Effector memory CD4-positive, alpha-beta T cell (primary cell): ENCODE measurements at places on chromosomes 12 and 14.

- H3K4me1 ChIP-seq = no peaks in the 10 kb centered on the region
- no peak for DNase-seq
- H3K27ac ChIP-seq = no peak overlapping the region
- H3K27me3 ChIP-seq = no peaks in the 10 kb centered on the region
- no peak overlapping the region for H3K4me3 ChIP-seq
These were observed 13.3 kb downstream of the KCTD10 start for GRCh38 chr12:109463756-109464155.

DNA sequence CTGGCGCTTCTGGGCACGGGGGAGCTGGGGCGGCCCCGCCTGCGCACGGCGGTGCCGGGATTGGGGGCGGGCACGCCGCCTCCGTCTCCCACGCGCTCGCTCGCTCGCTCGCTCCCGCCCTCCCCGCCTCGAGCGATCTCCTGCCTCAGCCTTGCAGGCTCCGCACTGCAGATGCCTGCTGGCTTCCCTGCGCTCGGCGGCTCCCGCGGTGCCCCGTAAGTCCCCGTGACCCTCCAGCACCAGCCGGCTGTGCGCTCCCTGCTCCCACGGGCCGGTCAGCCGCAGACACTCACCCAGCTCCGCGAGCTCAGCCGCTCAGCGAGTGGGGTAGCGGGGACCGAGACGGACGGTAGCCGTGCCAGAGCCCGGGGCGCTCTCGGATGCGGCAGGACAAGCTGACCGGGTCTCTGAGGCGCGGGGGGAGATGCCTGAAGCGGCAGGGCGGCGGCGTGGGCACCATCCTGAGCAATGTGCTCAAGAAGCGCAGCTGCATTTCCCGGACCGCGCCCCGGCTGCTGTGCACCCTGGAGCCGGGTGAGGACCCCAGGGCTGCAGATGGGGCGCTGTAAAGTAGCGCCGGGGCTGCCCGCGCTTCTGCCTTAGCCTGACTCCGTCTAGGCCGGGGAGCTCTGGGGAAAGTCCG lies at the start of gene TBC1D30:
Gene TBC1D30 (plus strand): TSS at position 148 of the 643 bp plus-strand sequence. CDS start 233 bp downstream, at position 381.
- peaks cover 45% of the 10 kb centered on the region for H3K27me3 ChIP-seq
- no peak within 1 kb of the TSS for H3K27ac ChIP-seq
- peaks cover 18% of the 10 kb centered on the region for H3K4me1 ChIP-seq
- H3K36me3 ChIP-seq = no peaks in the 10 kb centered on the region
- DNase-seq = no peak
- H3K4me3 ChIP-seq = peak within 1 kb of the TSS; percentile 54

GRCh38 chr12:41151793-41152192 lies 36.3 kb upstream of the PDZRN4 start:
- H3K27ac ChIP-seq = no peak overlapping the region
- no peaks in the 10 kb centered on the region for H3K36me3 ChIP-seq
- no peaks in the 10 kb centered on the region for H3K4me1 ChIP-seq
- H3K4me3 ChIP-seq = no peak overlapping the region

GRCh38 chr14:96424109-96424989 lies 32.4 kb downstream of the AK7 start:
- H3K4me1 ChIP-seq = no peaks in the 10 kb centered on the region
- peak overlapping the region; percentile 44 for H3K4me3 ChIP-seq
- H3K27ac ChIP-seq = no peak overlapping the region
- peak; percentile 1 for DNase-seq

- DNase-seq = no peak
- no peaks in the 10 kb centered on the region for H3K4me1 ChIP-seq
- H3K36me3 ChIP-seq = no peaks in the 10 kb centered on the region
- H3K27me3 ChIP-seq = no peaks in the 10 kb centered on the region
These were observed 140.2 kb upstream of the CRY1 start for GRCh38 chr12:107233551-107233950.

- no peak for DNase-seq
- no peak overlapping the region for H3K27ac ChIP-seq
- H3K36me3 ChIP-seq = no peaks in the 10 kb centered on the region
These were observed 176.1 kb downstream of the AEBP2 start for GRCh38 chr12:19615384-19615725.

GRCh38 chr14:37023875-37024565 lies 148.4 kb downstream of the SLC25A21 start:
- no peaks in the 10 kb centered on the region for H3K36me3 ChIP-seq
- no peak overlapping the region for H3K27ac ChIP-seq
- no peaks in the 10 kb centered on the region for H3K27me3 ChIP-seq
- no peaks in the 10 kb centered on the region for H3K4me1 ChIP-seq
- no peak overlapping the region for H3K4me3 ChIP-seq

DNA sequence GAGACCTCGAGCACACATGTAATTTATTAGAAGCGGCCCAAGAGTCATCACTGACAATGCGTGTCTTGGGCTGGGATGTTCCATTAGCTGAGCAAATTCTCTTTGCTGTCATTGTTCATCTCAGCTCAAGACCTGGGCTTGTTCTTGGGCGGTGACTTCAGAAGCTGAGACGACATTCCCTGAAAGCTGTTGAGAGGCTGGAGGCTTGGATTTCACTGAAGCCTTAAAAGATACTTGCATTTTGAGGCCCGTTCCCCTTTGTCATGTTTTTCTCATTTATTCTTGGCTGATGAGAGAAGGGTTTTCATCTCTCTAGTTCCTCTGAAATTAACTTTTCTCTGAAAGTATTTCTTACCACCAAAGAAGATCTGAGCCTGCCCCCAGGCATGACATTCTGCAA lies 16.6 kb upstream of the SUSD6 start:
- no peak for DNase-seq
- no peaks in the 10 kb centered on the region for H3K4me1 ChIP-seq
- H3K36me3 ChIP-seq = no peaks in the 10 kb centered on the region
- H3K4me3 ChIP-seq = no peak overlapping the region

DNA sequence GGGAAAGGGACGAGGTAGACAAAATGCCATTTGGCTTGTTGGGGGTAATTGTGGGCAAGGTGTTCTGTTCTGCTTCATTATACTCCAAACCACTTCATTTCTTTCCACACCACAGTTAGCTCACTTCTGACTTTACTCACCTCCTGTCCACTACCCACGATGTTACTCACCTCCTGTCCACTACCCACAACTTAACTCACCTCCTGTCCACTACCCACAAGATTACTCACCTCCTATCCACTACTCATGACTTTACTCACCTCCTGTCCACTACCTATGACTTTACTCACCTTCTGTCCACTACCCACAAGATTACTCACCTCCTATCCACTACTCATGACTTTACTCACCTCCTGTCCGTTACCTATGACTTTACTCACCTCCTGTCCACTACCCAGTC lies 10.1 kb upstream of the TWF1 start:
- H3K4me3 ChIP-seq = no peak overlapping the region
- no peaks in the 10 kb centered on the region for H3K36me3 ChIP-seq
- H3K27ac ChIP-seq = no peak overlapping the region
- DNase-seq = no peak

DNA sequence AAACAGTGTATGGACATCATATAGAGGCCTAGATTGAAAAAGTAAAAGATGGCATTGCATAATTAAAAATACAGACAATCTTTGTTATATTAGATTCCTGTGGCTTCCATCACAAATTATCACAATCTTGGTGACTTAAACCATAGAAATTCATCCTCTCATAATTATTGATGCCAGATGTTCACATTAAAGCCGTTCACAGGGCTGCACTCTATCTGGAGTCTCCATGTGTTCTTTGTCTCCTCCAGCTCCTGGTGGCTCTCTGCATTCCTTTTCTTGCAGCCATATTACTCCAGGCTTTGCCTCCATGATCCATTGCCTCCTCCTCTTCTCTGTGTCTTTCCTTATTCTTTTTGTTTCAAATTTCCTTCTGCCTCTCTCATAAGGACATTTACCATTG lies 875.7 kb upstream of the USP15 start:
- H3K27ac ChIP-seq = no peak overlapping the region
- H3K4me1 ChIP-seq = no peaks in the 10 kb centered on the region
- H3K36me3 ChIP-seq = no peaks in the 10 kb centered on the region
- H3K27me3 ChIP-seq = no peaks in the 10 kb centered on the region
